ENCODE measurements at places on chromosomes 11 and 22.

DNA sequence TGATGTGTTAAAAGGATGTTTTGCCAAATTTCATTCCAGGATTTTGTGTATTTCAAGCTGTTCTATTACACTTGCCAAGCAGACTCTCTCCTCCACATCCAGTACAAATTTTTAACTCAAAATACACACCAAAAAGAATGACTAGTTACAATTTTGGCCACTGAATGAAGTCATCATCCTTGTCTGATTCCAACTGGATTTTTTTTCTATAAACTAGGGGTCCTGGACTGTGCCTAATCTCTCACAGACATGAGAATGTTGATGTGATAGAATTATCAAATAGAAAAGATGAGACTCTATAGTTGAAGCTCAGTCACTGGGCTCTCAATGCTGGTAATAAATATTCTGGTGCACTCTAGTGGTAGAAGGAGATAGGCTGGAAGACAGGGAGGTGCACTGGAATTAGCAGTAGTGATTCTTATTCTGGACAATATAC is 85.8 kb downstream of the FANCF start:
- no peak for DNase-seq

- no peak for DNase-seq
Measured at GRCh38 chr22:22936180-22936914, 48.7 kb downstream of the IGLL5 start.

GRCh38 chr11:125941619-125942611 is 3.9 kb upstream of the VSIG10L2 start:
- no peak for DNase-seq

DNA sequence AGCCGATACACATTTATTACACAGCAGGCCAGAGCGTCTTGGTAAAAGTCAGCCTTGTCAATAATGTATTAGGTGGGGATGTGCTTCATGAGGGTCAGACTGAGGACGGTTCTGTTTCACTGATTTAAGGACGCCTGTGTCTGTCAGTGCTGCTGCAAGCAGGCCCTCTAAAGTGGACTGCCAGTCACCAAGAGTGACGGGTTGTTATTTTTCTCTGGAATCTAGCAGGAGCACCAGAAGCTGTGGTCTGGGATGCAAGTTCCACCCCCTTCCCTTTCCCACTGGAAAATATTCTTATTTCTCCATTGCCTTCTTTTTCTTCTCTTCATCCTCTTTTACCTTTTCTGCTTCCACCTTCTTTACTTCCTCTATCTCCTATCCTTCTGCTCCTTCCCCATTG is 191.2 kb upstream of the NCAM1 start:
- DNase-seq, result no peak

- no peak for DNase-seq
Measured at GRCh38 chr22:17343766-17344165, 25.5 kb upstream of the CECR2 start.

DNA sequence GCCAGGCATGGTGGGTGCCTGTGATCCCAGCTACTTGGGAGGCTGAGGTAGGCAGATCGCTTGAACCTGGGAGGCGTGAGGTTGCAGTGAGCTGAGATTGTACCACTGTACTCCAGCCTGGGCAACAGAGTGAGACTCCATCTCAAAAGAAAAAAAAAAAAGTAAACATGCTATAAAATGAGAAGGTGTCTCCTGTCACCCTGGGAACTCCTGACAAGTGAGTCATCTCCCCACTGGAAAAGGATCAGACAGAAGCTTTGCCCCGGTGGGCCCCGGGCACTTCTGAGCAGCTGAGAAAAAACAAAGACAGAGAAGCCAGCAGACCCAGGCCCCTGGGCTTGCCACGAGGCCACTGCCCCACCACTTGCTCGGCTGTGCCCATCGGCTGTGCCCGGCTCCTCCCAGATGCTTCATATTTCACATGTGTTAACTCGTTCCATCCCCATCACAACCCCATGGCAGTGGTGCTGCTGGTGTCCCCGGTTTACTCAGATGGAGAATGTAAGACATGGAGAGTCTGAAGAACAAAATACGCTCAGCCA is 22.3 kb downstream of the TTLL1 start:
- DNase-seq, result no peak

- DNase-seq, result no peak
Measured at GRCh38 chr22:35400501-35400790, 506 bp downstream of the MCM5 start.

- DNase-seq, result no peak
Measured at GRCh38 chr11:2751523-2752203, 51.9 kb upstream of the KCNQ1OT1 start.

- DNase-seq, result no peak
Measured at GRCh38 chr11:76553554-76554476, 109.0 kb downstream of the EMSY start.

DNA sequence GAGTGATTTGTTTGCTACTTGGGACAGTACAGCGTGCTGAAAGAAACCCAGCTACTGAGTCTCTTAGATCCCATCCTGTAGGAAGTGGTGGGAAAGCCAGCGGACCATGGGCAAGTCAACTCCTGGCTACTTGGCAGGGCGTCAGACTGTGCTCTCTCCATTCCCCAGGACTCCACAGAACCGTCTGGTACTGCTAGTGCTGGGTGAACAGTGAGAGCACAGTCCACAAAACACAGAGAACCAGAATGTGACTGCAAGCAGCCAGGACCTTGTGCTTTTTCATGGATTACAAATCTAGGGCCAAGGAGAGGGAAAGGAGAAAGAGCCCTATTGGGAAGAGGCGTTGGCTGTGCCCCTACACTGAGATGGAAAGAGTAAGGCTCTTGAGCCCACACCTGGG is 10.2 kb downstream of the BID start:
- DNase-seq, result no peak

- DNase-seq, result no peak
Measured at GRCh38 chr11:66728693-66729385, at the start of gene SPTBN2. Gene SPTBN2 (minus strand): TSS chr11:66729216. CDS start chr11:66721240, 7,976 bp downstream.

- DNase-seq, result no peak
Measured at GRCh38 chr22:41913842-41914534, 886 bp downstream of the SHISA8 start.

DNA sequence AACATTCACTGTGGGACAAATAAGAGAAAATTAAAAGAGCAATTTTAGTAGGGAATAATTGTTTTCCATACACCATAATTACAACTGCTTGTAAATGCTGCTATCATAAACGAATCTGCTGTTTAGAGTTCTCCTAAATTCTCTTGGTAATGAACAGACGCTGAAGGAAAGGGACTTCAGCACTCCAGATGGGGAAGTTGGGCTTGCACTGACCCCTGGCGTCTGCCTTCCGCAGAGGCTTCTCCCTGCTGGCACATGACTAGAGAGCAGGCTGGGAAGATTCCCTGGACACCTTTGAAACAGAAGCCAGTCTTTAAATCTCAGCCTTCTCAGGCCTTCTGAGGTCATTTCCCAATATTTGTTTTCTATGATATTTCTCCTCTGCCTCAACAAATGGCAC is 84.1 kb downstream of the NXPE2 start:
- DNase-seq, result no peak

- DNase-seq, result no peak
Measured at GRCh38 chr11:61367406-61367805, 5.2 kb downstream of the TMEM138 start.

DNA sequence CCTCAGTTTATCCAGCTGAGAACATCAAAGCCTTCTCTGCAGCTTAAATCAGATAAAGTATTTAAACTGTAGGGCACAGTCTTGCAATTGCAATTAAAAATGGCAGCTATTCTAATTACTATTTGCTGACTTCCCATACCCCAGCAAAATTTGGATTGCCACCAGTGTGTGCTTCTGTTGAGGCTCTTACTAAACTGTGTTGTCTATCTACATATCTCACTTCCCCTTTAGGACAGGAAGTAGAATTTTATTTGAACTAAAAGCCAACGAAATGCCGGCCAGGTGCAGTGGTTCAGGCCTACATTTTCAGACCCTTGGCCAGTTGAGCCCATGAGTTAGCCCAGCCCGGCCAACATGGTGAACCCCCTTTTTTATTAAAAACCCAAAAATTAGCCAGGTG is 7.1 kb downstream of the SAA4 start:
- DNase-seq, result no peak
